ENCODE measurements at places on chromosomes 6 and 20.

GRCh38 chr6:121800047-121800446 lies 364.6 kb downstream of the GJA1 start:
- no peak for DNase-seq

GRCh38 chr6:108806171-108806570 lies 42.1 kb upstream of the ARMC2 start:
- no peak for DNase-seq

- DNase-seq: peak; percentile 9
Measured at GRCh38 chr6:123655521-123656306, 19.0 kb upstream of the TRDN start.

- no peak for DNase-seq
Measured at GRCh38 chr6:125658759-125659431, 90.5 kb upstream of the HEY2 start.

- no peak for DNase-seq
Measured at GRCh38 chr20:615514-615913, 5.4 kb upstream of the TCF15 start.

GRCh38 chr6:35972471-35973367 lies 51.7 kb downstream of the SLC26A8 start:
- DNase-seq: no peak

GRCh38 chr6:23447731-23448130 lies 678.3 kb upstream of the NRSN1 start:
- no peak for DNase-seq

DNA sequence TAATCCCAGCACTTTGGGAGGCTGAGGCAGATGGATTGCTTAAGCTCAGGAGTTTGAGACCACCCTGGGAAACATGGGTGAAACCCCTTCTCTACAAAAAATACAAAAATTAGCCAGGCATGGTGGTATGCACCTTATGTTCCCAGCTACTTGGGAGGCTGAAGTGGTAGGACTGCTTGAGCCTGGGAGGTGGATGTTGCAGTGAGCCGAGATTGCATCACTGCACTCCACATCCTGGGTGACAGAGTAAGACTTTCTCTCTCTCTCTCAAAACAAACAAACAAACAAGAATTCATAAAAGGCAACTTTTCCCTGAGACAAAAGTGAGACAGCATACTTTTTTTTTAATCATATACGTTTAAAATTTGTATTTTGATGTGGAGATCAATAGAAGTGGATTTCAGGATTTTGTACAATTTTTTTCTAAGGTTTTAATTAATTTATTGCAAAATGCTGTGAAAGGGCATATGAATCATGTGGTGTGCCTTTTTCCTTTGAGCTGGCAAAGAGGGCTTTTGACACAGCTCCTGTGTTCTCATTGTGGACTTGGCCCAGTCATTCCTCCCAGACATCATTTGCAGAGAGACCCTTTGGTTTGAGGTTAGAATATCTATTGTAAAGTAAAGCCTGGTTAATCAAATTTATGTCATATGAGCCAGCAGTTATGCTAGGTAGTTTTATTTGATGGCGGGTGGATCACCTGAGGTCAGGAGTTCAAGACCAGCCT lies 77.1 kb downstream of the TULP4 start:
- DNase-seq: no peak

- DNase-seq: no peak
Measured at GRCh38 chr20:15191082-15191723, 853.8 kb upstream of the FLRT3 start.

- DNase-seq: no peak
Measured at GRCh38 chr6:38113825-38114576, 294.5 kb downstream of the ZFAND3 start.

- no peak for DNase-seq
Measured at GRCh38 chr6:170497841-170498301, 55.2 kb downstream of the PSMB1 start.

- DNase-seq: no peak
Measured at GRCh38 chr6:156556811-156557210, 220.4 kb upstream of the ARID1B start.

GRCh38 chr6:25578538-25578937 lies 73.5 kb upstream of the SCGN start:
- no peak for DNase-seq

- DNase-seq: peak; percentile 40
Measured at GRCh38 chr6:73624896-73625295, 28.9 kb downstream of the SLC17A5 start.

DNA sequence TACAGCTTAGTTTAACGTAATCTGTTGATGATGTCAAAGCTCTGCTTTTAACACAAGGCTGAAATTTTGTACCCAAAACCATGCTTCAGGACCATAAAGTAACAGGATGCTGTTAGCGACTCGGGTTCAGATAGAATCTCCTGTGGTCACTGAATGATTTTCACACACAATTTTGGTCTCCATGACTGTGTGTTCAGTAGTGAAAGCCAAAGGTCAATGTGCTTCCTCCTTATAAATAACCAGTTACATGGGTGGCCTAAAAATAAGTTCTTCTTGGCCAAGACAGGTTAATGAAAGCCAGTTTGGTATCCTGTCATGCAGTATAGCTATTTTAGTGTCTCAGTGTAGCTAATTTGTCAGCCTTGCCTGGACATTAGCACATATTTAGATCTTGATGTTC lies 19.1 kb upstream of the LOC128125822 start:
- DNase-seq: no peak

- DNase-seq: no peak
Measured at GRCh38 chr6:36633915-36634314, 39.8 kb downstream of the SRSF3 start.

- no peak for DNase-seq
Measured at GRCh38 chr6:20814494-20814893, 280.2 kb downstream of the CDKAL1 start.

DNA sequence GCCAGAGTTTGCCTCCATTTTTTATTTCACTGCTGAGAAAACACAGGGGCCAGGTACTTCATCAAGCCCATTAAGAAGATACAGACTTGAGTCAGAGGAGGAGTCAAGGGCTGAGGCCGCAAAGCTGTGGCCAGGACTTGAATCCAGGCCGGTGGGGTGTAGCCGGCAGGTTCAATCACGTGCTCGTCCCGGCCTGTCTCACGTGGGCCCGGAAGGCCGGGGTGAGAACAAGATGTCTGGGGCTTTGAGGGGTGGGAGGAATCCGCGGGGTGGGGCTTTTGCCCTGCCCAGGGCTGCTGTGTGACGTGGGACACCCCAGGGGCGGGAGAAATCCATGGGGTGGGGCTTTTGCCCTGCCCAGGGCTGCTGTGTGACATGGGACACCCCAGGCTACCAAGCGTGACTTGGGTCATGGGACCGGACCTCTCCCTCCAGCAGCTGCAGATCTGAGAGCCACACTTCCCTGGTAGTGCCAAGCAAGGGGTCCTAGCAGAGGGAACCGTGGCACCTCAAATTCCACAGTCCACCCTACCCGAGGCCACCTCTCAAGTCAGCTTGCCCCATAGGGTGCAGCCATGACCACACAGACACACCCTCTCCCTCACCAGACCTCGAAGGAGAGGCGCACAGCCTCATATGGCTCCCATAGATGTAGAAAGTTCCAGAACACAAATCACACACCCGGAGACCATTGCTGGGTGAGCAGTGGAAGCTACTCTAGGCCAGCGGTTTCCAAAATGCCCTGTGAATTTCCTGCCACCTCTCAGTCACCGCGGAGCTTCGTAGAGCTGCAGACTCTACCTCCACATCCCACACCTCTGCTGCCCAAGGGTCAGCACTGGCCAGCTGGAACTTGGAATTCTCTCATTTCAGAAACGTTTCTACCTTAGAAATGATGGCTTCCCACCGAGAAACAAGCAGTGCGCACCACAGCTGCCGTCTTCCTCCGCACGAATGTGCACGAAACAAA lies 156.1 kb downstream of the DLL1 start:
- no peak for DNase-seq

DNA sequence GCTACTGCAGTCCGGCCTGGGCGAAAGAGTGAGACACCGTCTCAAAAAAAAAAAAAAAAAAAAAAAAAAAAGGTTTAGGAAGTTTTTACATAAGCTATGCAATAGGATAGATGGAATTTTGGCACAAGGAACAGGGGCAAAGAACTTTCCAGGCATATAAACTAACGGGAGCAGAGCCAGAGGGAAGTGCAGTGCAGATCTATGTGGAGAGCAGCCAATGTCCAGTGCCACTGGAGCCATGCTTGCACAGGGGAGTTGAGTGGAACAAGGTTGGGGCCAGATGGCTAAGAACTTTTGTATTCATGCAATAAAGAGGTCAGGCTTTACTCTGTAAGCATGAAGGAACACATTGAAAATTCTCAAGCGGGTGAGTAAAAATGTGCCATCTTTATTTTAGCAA lies 10.8 kb downstream of the SLC17A2 start:
- DNase-seq: no peak

DNA sequence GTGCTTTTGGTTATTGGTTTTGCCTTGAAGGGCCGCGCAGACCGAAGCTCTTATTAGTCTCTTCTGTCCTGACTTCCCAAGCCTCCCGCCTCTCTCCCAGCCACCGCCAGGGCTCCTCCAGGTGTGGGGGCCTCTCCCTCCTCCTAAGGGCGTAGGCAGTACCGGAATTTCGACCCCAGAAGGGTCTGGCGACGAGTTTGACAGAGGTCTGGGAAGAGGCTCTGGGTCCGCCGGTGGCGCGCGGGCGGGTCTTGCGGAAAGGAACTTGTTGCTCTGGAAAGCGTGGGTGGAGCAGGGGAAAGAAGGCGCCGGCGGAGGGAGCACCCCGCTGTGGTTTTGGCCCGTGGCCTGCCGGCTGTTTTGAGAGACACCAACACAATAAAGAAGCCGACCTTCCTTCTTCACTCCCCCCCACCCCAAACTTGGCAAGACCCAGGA lies 1.8 kb downstream of the PCSK2 start:
- DNase-seq: no peak

DNA sequence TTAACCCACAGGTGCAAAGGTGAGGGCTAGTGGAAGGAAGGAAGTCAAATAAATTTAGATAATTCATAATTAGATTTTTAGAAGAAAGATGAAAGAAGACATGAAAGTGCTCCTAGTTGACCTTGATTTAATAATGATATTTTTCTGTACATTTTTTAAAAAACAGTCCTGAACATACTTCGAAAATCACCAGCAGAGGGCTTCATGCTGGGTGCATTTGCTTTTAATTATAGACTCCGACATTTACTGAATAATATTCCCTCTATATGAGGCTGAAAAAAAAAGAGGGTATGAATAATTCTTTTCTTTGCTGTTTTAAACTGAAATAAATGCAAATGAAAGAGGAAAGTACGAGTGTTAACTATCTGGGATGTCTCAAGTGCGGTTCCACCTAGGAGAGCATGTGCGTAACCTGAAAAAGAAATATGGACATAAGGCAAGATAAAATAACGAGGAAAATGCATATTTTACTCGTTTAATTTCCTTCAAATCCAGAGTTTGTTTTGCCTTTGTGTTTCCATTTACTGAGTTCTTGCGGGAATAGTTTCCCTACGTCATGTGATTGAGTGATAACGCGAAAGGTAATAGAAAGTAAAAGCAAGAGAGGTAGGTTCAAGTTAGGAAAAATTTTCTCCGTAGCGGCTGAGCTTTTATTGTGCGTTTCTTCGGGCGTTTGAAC lies 3.1 kb upstream of the TFAP2B start:
- peak; percentile 33 for DNase-seq

GRCh38 chr6:13788820-13789219 lies 25.5 kb downstream of the MCUR1 start:
- DNase-seq: no peak

DNA sequence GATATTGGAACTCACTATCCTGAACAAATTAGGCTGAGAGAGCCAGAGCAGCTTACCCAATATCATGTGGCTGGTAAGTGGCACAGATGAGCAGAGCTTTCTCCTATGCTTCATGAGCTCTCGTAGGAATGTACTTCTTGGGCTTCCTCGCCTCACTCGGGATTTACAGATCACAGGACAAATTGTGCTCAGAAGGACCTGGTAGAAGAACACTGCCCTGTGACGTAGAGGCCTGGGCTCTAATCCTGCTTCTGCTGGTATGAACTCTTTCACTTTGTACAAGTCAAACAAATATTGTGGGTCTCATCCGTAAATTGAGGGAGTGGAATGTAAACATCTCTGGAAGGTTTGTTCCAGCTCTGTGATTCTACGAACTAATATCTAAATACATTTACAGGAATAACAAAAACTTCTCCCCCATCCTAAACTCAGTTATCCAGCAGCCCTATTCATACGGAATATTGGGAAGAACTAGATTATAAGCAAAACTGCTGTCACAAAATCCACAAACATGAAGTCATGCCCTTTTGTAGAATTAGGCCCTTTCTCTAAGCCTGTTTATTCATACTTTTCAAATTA lies 187.6 kb downstream of the CLIC5 start:
- no peak for DNase-seq

DNA sequence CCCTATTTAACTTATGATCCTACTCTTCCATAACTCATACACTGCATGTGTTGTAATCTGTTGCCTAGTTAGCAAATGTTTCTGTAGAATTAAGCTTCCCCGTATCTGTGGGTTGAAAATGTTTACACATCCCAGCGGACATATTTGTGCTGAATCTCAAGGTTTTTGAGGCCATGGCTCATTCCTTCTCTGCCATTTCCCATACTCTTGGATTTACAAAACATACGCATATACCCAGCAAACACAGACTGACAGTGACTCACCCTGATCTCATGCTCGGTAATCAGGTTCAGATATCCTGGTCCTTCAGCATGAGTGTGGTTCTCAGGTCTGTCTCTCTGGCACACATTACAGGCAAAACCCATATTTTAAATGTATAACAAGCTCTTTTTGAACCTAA lies 58.7 kb downstream of the AGPAT4 start:
- no peak for DNase-seq

DNA sequence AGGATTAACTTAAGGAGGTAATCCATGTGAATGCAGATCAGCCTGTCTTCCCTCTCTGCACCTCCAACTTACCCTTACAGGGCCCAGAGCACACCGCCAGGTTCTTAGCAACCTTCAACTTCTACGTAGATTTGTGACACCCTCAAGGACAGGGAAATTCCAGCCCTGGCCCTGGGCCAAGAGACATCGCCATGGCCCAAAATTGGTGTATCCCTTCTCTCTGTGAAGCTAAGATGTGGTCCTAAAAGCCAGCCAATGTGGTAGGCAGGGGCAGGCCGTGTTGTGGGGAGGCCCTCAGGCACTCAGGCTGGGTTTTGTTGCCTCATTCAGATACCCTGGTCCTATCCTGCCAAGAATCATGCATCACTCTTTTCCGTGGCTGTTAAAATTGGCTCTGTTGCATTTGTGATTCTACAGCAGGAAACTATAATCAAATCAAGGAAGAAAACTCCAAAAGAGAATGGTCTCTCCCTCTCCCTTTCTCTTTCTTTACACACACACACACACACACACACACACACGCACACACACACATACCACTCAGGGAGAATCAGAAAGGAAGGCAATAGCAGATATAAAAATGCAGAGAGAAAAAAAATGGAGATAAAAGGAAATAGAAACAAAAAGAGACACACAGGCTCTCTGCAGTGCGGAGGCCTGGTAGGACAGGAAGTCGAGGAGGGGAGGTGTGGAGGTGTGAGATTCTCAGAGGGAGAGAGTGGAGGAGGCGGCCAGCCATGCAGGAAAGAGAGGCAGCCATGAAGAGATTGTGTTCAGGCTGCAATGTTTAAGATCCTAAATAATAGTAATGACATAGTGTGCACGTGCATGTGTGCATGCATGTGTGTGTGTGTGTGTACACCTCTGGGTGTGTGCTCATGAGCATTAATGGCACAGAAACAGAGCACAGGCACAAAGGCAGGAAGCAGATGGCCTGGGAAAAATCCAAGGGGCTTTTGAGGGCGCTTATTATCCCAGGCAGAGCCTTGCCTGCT lies 201.8 kb upstream of the LRFN2 start:
- DNase-seq: no peak

- no peak for DNase-seq
Measured at GRCh38 chr6:13112921-13113320, 215.4 kb downstream of the TBC1D7 start.

Measured in KBM-7 (cell line).